ENCODE measurements at places on chromosomes 4 and X.

DNA sequence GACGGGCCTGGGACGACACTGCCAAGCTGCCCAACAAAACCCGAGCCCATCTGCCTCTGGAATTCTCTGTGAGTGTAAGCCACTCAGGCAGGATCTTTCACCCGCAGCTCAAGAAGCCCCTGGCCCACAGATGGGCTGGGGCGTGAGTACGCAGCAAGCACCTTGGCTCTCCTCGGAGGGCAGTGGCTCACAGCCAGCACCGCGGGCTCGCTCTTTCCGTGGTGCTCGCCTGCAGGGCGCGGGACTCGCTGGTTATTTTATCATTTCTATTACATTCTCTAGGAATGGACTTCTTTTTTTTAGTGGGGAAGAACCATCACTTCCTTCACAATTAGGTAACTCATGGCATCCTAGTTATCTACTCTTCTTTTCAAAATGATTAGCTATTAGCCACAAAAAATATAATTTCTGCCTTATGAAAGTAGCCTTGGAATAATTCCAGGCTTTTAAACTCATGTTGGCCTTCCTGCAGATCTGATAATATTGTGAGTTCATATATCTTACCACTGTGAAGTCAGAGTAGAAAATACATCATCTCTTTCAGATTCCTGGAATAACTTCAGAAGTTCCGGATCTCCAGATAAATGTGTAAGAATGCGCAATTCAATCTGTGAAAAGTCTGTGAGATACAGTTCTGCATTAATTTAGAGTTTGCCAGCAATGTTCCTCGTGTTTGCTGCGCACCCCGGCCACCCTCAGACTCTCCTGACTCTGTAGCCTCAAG lies 68.6 kb downstream of the NAT8L start:
- no peak for DNase-seq

DNA sequence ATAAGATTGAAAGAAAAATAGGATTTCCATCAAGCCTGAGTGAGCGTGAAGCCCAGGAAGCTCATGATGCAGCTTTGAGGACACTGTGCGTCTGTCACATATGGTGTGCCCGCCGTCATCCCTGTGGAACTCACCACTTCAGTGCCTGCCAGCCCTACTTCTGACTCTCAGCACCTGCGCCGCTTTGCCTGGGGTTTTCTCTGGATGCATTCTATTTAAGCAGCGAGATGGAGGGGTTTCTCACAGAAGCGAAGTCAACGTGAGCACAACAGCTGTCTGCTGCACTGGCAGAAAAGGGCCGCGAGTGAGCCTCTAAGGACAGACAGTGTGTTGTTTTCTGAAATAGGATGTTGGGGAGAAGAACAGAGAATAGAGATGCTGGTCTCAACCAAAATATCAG lies 6.2 kb upstream of the TMEM128 start:
- no peak for DNase-seq

GRCh38 chrX:150269605-150270254 lies 93.4 kb upstream of the MAMLD1 start:
- no peak for DNase-seq

DNA sequence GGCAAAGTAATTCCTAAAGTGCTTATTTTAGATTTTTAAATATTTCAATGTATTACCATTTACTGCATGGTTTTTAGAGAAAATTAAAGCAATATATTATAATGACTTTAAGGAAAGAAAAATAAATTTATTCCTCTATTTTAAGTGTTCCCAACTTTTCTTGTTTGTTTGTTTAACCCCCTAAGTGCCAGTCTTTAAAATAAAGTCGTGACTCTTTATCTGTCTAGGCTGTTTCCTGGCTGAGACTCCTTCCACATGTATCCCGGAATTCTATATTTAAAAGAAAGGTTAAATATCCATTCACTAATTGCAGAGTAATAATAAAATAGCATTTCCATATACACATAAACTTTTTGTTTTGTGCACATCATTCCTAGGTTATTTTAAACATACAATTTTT lies 71.2 kb downstream of the GAB1 start:
- no peak for DNase-seq

GRCh38 chrX:63743596-63743995 lies 41.4 kb downstream of the ARHGEF9 start:
- DNase-seq, result no peak

GRCh38 chrX:139187738-139188137 lies 342.8 kb upstream of the F9 start:
- no peak for DNase-seq

- DNase-seq, result no peak
These were observed 66.2 kb upstream of the GYPA start for GRCh38 chr4:144206711-144207110.

DNA sequence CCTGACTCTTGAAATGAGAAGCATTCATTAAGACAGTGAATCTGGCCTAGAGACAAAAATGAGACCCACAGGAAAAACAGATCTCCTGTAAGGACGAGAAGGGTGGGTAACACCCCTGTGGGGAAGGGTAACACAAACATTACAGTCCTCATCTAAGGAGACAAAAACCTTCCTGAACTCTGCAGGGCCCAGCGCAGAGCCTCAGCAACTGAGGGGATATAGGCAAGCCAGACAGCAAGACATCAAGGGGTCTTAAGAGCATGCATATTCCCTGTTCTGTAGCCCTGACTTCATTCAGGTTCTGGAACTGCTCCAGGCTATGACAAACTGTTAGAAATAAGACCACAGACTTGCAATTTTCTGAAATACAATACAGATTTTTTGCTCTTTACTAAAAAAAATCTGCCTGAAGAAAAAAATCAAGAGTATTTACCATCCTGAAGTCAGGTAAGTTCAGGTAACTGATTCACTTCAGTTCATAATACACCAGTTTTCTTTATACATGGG lies 15.5 kb downstream of the COX18 start:
- DNase-seq, result no peak

GRCh38 chr4:172168888-172169287 lies 355.7 kb downstream of the GALNTL6 start:
- DNase-seq, result no peak

All from GM20000 (cell line).